ENCODE measurements at places on chromosomes 13 and 19.

- DNase-seq = peak; percentile 91
Measured at GRCh38 chr13:109156181-109156935, 526.9 kb downstream of the MYO16 start.

DNA sequence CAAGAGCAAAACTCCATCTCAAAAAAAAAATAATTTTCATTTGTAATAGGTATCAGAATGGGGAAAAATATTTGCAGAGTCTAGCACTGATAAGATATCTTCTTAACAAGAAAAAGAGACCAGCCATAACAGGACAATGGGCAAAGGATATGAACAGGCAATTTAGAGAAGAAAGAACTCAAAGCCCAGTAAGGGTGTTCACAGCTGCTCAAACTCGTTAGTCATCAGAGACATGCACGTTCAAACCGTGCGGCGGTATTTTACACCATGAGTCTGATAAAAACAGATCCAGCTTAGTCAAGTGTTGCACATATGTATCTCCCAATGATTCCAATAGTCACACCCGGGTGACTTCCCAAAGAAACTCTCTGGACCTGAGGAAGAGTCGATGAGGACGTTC is 13.7 kb upstream of the NCCRP1 start:
- DNase-seq = no peak

GRCh38 chr19:47652285-47652684 is 43.4 kb downstream of the BICRA start:
- DNase-seq = no peak

GRCh38 chr13:51849145-51850101 is 4.4 kb upstream of the TMEM272 start:
- peak; percentile 6 for DNase-seq

All from adipocyte (in vitro differentiated cells).